Right kidney (tissue), 9 donors: ENCODE measurements at places on chromosomes 5 and 9.

GRCh38 chr5:135667204-135667603 lies 88.4 kb upstream of the CXCL14 start:
- DNase-seq, result no peak

- no peak for DNase-seq
These were observed 443.8 kb downstream of the LRRC70 start for GRCh38 chr5:63022403-63022802.

DNA sequence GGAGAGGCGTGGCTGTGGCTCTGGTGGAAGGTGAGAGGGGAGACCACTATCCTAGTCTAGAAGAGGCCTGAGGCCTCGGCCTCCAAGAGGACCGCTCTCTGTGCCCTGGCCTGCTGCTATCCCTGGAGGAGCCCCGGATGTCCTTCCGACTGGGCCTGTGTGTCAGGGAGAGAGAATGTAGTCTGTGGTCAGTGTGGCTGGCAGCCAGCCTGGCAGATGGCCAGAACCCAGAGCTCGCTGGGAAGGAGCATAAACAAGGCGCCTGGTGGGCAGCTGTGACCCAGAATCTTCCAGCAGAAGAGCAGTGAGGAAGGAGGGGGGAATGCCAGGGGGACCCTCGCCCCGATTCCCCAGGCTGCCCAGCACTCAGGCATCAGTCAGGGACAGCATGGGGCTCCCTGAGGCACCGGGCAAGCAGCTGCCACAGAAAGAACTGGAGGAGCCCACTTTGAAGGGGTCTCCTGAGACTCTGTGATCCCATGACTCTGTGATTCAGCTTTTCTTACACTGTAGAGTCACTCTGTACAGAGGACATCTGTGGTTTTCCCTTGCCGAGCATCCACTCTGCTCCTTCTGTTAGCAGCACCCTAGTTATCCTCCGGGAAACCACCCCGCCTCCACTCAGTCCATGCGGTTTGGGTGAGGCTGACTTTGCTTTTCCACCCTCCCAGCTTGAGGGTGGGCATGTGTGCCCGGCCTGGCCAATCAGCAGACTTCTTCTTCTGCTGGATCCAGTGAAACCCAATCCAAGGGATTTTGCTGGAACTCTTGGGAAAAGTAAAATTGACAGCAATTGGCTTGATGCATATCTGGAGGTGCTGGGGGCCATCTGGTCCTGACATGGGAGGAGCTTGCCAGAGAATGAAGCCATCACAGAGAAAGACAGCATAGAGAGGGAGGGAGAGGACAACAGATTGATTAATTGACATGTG lies 46.2 kb upstream of the PWWP2A start:
- DNase-seq, result peak; percentile 53

- no peak for DNase-seq
These were observed 236.2 kb upstream of the ADRA1B start for GRCh38 chr5:159680095-159680494.

GRCh38 chr5:58365791-58366190 lies 94.1 kb downstream of the PLK2 start:
- DNase-seq, result no peak

DNA sequence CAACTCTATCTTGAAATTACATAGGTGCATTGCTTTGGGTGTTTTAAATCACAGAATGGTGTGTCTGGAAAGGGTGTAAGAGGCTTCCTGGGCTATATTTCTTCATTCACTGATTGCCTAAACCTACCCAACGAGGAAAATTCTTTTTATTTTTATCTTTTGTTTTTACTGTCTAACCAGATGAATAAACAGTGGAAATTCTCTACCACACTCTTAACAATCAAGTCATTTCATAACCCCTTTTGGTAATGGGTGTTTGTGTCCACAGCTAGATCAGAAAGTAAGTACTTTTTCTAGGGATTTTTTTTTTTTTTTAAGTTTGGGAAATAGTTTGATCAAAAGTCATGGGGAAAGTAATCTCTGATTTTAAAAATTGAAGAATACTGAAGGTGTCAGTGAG lies 27.6 kb upstream of the C5orf47 start:
- no peak for DNase-seq

GRCh38 chr5:133807348-133807747 lies 161.1 kb downstream of the C5orf15 start:
- DNase-seq, result no peak

DNA sequence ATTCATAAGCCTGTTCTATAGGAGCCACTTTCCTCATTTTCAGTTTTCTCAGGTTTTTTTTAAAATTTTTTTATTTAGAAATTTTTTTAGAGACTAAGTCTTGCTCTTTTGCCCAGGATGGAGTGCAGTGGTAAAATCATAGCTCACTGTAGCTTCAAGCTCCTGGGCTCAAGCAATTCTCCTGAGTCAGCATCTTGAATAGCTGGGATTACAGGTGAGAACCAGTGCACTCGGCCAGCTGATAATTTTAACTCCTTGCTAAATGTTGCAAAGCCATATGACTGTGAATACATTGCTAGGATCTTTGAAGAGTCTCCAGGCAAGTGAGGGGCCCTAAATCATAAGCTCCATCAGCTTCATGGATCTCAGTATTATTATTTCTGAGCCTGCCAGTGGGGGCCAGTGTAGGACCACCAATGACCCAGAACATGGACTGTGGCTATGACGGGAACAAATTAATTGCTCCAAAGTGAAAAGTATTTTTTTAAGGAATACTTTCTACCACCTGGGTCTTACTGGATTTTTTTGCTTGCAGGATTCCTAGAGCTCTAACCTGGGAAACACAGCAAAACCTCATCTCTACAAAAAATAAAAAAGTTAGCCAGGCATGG lies 5.7 kb upstream of the GAPVD1 start:
- no peak for DNase-seq

DNA sequence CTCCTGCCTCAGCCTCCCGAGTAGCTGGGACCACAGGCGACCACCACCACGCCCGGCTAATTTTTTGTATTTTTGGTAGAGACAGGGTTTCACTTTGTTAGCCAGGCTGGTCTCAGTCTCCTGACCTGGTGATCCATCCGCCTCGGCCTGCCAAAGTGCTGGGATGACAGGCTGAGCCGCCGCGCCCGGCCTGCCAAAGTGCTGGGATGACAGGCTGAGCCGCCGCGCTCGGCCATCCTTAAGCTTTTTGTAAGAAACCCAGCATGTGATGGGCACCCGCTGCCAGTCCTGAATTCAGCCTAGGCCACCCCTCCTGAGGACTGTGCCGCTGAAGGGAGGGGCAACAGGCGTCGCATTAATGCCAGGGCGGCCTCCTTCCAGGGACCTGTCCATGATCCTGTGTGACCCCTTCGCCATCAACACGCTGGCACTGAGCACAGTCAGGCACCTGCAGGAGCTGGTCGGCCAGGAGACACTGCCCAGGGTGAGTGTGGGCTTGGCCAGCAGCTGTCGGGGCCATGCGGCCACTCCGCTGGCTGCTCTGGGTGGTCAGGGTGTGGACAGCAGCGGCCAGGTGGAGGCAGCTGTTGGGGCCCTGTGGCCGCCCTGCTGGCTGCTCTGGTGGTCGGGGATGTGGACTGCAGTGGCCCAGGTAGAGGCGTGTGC lies 10.5 kb downstream of the NELFB start:
- no peak for DNase-seq

- DNase-seq, result no peak
These were observed 63.4 kb upstream of the SREK1 start for GRCh38 chr5:66080664-66081063.

DNA sequence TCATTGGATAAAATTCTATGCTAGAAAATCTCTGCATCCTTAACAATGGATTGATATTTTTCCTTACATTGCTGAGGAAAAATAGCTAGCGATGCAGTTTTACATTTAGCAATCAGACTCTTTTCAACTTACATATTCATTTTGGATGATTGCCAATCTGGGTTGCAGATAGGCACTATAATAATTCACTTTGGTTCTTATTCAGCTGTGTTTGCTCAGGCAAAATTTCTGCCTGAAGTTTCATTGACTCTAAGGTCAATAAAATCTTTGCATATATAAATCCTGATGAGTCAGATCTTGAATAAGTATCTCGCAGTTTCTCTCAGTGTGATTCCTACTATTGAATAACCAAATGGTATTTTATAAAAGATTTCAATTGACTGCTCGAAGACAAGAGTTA lies 1105.8 kb downstream of the CDH18 start:
- no peak for DNase-seq

- DNase-seq, result peak; percentile 70
These were observed 107.0 kb downstream of the TRIO start for GRCh38 chr5:14250084-14250695.

GRCh38 chr9:24793787-24794186 lies 248.1 kb upstream of the IZUMO3 start:
- no peak for DNase-seq

DNA sequence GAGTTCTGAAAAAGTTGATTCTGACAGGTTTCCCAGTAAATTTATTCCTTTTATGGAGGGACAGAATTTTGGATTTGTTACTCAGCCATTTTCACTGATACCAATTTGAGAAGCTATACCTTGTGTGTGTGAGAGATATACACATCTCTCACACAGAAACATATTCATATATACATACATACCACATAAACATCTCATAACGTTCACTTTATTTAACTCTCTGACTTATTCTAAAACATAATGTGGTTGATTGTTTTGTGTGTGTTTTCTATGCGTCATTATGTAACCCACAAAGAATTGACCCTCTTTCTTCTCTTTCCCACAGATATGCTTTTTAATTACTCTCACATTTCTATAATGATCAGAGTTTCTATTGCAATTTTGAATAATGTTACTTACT lies 570.8 kb upstream of the TLE4 start:
- no peak for DNase-seq

- no peak for DNase-seq
These were observed 66.4 kb upstream of the PPP2R2B start for GRCh38 chr5:146944764-146945616.

DNA sequence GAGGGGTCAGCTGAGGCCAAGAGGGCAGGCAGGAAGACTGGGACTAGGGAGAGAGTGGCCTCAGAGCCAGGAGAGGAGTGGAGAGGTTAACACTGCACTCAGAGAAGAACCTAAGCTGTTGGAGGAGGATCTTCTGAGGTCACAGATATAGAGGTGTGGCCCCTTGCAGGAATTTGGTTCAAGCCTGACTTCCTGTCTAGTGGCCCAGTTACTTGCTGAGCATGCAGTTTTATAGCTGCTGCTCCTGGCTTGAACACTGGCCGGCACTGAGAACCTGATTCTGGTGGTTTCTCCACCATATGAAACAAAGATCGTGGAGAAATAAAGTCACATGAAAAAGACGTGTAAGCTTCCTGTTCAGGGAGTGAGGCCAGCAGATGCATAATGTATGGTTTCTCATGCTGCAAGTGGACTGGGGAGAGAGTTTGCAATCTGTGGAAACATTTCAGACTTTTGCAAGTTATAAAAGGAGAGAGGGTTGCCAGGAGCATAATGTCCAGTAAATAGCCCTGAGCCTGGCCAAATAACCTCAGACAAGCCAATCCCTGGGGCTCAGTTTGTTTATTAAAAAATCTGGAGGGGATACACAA lies 82.6 kb downstream of the GALNT10 start:
- no peak for DNase-seq

- no peak for DNase-seq
These were observed 1.8 kb upstream of the RHOBTB3 start for GRCh38 chr5:95729115-95730010.

DNA sequence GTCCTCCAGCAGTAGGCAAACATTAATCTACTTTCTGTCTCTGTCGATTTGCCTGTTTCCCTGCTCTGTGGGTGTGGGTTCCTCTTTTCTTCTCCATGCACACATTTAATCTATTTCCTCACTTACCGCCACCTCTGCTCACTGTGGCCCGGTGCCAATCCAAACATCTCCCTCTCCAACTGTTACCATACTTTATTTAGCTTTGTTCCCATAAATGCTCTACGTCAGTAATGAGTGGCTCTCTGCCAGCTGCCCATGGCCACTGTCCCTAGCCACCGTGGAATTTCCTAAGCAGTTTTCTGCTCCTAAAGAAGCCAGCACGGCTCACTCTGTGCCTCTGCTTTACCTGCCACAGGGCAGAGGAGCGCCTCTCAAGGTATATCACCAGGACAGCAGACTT lies 19.5 kb upstream of the GOLPH3 start:
- DNase-seq, result peak; percentile 28

DNA sequence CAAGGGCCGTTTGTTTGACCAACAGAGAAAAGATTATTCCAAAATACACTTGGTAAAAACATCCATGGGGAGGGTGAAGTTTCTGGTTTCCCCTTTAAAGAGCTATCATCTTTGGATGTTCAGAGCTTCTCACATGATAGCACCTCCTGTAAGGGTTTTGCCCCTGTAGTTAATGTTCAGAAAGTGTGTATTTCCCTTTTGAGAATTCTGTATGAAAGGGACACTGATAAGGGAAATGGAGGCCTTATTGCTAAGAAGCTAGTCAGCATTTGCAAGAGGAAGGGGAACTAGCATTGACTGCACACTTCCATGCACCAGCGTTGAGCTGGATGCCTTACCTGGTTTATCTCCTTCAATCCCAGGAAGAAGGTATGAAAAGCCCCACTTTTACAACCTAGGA lies 31.5 kb upstream of the C5orf58 start:
- DNase-seq, result no peak

- DNase-seq, result no peak
These were observed 41.5 kb downstream of the WNK2 start for GRCh38 chr9:93225417-93225816.

- DNase-seq, result no peak
These were observed 8.5 kb downstream of the GRHPR start for GRCh38 chr9:37430841-37431597.

GRCh38 chr5:32230356-32231099 lies 56.4 kb upstream of the GOLPH3 start:
- DNase-seq, result no peak

DNA sequence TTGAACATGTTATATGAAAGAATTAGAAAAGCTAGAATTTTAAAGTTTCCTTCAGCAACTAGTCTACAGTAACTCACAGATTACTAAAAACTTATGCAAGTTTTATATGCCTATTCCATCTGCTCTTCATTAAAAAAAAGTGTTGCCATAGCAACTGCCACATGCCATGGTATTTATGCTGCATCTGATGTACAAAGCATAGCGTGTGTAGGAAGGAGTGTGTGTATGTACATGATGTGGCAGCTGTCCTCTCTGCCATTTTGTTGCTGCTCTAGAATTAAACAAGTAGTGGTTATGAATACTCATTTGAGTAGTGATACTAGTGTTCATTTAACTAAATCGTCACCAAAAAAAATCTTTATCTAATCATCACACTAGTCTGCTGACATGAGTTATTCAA lies 593.5 kb downstream of the CETN3 start:
- no peak for DNase-seq

DNA sequence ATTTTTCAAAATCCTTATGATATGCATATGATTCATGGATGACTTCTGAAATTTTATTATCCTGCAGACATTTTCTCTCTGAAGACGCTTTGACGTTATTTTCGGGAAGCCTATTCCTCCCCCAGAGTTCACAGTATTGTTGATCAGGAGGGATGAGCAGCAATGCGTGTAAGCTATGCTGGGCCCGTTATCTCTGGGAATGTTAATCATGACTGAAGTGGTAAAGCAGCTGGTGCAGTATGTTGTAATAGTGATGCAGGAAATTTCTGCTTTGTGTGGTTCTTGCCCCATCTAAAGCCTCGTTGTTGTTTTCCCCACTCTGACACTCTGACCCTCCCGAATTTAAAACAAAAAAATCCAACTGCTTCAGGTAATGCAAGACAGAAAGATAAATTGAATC lies 1797.8 kb upstream of the WWC1 start:
- no peak for DNase-seq

GRCh38 chr9:31837211-31837610 lies 547.2 kb upstream of the ACO1 start:
- DNase-seq, result no peak
